ENCODE measurements at places on chromosomes 6 and 20.
A peak's percentile ranks its signal among the peaks of the same experiment; 100 is the strongest.

DNA sequence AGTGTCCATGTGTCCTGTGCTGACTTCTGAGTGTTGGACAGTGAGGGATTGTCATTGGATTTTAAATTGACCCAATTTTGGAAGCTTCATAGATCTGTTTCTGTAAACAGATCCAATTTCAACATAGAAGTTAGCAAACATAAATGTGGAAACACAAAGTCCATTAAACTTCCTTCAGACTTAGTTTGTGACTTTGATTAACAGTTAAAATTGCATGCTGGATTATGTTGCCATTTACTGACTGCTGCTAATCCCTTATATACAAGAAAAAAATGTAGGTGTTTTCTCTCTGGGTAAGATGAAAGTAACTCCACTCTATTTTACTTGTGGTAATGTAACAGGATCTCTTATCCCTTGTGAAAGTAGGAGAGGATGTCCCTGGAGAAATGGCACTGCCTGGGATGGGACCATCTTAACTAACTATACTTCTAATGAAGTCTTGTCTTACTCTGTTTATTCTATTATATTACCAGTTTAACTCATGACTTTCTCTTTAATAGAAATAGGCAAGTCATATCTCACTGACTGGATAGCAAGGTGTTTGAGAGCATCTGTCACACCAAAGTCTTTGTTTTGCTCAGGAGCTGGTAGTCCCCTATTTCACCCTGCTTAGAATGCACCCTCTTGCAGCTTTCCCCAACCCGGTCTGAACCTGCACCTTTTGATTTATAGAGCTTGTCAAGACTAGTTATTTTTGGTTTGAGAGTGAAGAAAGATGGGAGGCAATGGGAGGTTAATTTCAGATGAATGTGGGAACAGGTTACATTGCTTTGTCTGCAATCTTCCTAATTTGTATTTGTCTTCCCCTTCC lies 7.2 kb downstream of the TPX2 start:
- no peak for DNase-seq

DNA sequence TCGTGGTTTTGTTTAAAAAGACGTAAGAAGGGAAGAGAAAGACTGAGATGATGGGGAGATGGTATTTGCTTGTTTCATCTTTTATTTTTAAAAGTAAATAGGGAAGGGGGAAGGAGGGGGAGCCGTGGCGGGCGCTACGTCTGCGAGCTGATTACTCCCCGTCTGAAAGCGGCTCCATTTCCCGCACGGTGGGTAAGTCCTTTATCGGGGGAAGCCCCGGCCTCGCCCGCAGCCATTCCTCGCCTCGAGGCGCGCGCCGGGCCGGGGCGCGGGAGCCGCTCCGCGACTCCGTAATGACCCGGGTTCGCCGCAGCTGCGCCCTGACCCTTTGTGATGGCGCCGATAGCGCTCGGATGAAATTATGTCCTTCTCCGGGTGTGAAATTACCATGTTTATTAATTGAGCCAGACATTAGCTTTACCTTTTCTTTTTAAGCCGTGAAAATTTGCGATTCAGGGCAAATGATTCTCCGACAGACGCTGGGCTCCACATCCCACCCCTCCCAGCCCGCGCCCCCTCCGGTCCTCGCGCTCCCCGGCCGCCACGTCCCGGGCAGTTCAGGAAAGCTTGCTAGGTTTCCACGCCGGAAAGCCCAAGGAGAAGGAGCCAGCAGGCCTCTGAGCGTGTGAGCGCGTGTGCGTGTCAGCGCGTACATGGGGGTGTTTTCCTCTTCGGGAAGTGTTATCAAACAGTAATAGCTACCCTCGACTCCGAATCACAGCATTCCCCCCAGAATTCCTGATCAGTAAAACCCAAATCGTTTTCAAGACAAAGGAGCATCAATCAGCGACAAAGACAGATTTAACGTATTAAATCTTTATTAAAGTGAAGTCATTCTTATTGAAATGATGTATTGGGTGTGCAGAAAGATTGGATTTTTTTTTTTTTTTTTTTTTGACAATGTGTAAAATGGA lies 30.0 kb downstream of the TFAP2A start:
- no peak for DNase-seq

- DNase-seq: no peak
These were observed 105.6 kb downstream of the BTBD3 start for GRCh38 chr20:12023194-12023795.

DNA sequence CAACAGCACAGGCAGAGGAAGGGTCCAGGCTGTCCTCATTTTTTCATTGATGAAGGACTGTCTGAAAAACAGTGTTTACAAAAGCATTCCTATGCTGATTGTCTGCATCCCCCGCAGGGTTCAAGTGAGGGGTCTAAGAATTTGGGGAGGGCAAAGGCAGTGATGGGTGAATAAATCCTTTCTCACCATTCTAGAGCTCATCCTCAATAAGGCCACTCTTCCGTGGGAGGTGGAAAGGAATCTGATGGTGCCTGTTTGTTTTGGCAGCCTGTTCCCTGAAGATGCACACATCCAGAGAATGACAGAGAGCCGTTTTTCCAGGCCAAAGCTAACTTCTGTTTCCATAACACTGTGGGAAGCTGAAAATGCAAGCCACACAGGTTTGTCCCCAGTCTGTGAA lies 164.5 kb downstream of the MOXD1 start:
- DNase-seq: no peak

- no peak for DNase-seq
These were observed 29.3 kb downstream of the GMPR start for GRCh38 chr6:16267428-16268263.

DNA sequence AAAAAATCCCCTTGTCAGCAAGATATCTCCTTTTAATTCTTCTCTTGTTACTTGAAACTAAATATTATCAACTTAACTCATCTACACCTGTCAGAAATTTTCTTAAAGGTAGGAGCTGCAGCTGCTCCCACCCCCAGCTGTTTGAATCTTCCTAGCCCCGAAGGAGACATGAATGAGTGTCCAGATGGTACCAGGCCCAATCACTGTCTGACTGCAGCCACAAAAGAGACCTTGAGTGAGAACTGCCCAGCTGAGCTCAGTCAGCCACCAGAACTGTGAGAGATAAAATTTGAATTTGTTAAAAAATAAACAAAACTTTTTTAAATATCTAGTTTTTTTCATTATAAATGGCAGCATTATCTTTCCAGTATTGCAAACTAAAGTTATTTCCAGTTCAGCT lies 84.7 kb downstream of the PRSS35 start:
- no peak for DNase-seq

GRCh38 chr6:139470997-139471396 lies 96.5 kb upstream of the CITED2 start:
- DNase-seq: no peak

- peak; percentile 96 for DNase-seq
These were observed 3.5 kb upstream of the PRIM2 start for GRCh38 chr6:57313711-57314471.

DNA sequence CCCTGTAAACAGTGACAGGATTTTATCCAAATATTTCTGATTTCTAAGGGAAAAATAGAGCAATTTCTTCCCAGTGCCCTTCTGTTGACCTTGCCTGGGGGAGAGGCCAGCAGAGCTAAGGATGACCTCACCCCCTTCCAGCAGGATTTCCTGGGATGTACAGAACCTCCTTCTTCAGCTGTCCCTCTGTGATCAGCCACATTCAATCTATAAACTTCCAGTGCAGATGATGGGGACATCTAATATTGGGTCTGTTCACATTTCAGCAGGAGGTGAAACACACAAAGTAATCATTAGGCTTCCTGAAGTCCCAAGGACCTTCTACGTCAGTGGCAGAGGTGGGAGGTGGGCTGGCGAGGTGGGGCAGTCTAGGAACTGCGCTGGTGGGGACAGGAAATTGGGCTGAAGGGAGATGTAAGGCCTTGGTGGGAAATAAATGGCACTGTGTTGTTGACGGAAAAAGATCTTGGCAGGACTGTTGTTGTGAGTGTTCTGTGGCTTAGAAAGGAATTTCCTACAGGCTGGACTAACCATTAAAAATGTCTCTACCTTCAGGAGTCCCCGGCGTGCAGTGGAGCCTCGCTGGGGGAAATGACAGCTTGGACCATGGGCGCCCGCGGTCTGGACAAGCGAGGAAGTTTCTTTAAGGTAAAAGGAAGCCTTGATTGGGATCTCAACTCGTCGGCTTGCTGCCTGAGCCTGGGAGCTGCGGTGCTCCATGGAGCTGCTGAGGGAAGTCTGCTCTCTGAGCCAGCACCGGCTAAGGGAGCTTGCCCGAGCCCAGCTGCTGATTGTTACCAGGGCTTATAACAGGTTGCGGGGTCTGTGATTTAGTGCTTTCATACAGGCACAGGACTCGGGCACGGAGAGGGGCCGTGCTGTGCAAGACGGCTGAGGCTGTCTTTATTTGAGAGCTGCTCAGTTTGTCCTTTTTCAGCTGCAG lies 127.9 kb upstream of the NAA20 start:
- DNase-seq: peak; percentile 60

GRCh38 chr20:53711333-53712211 lies 117.9 kb upstream of the ZNF217 start:
- DNase-seq: peak; percentile 40

DNA sequence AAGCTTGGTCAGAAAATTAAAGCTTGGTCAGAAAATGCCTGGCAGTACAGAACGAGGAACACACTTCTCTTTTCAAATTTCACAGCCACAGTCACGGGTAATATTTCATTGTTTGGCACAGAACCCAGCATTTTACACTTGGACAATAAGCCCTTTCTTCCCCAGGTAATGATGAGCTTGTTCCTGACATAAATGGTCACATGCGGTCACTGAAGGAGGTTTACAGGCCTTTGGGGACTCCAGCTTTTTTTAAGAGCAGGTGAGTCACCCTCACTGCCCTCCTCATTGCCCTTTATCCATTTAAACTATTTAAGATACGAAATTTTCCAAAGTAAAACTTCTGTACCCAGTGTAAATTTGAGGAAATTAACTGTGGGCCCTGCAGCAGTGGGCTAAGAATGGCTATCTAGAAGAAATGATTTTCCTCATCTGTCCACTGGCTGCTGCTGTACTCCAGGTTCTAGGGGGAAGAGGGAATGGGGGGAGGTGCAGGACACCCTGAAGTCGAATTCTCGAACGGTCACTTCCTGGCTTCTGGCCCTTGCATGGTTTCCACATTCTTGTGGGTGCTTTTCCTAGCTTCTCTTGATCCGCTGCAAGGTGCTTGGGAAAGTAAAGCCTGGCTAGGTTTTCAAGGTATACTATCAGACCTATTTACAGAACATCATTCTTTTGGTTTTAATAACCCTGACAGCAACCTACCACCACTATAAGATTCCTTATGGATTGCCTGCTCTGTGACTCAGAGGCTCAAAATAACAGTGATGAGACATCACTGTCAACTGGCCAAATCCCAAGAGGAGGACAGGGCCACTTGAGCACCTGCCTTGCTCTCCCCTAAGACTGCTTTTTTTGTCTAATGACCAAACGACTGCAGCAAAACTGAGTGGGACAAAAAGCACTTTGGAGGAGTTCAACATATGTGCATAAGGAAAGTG lies 75.8 kb downstream of the PREP start:
- peak; percentile 59 for DNase-seq

GRCh38 chr6:41257369-41258195 lies 28.9 kb downstream of the TREM1 start:
- DNase-seq: no peak

DNA sequence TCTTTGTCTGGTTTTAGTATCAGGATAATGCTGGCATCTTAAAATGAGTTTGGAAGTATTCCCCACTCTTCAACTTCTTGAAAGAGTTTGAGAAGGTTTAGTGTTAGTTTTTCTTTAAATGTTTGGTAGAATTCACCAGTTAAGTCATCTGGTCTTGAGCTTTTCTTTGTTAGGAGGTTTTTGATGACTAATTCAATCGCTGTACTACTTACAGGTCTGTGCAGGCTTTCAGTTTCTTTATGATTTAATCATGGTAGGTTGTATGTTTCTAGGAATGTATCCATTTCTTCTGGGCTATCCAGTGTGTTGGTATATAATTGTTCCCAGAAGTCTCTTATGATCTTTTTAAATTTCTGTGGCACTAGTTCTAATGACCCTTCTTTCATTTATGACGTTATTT lies 215.5 kb downstream of the LRFN2 start:
- no peak for DNase-seq

- no peak for DNase-seq
These were observed 3.3 kb downstream of the BMP2 start for GRCh38 chr20:6770786-6771100.

- DNase-seq: no peak
These were observed 39.2 kb upstream of the CENPW start for GRCh38 chr6:126300735-126301134.

DNA sequence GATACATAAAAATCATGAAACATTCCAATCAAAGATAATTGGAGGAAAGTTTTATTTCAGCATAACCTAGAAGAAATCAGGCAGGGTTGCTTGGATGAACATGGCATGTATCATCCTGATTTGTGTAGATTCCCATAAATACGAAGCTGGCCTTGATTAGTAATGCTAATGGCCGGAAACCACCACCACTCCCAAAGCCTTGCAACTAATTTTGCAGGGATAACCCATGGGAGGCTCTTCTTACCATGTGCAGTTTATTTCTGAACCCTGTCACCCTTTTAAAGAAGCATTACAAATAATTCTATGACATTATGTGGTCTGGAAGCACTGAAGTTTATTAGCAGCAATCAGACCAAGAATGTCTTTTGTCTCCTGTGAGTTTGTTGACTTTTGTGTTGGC lies 80.8 kb downstream of the AIG1 start:
- DNase-seq: no peak

DNA sequence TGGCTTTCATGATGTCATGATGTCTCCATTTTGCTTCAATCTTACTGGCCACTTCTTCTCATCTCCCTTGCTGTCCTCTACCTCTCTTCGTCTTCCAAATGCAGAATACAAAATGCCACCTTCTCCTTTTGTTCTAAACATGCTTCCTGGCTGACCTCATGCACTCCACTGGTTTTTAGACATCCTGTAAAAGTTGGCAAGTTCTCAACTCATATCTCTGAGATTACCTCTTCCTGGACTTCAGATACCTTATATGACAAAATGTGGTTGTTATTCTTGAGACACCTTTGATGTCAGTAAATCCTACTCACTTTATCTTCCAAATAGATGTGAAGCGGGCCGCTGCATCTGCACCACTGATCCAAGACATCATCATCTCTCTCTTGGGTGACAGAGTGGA lies 212.7 kb upstream of the FOXA2 start:
- peak; percentile 93 for DNase-seq

- DNase-seq: no peak
These were observed 366 bp downstream of the SLC22A1 start for GRCh38 chr6:160121981-160122380.

- DNase-seq: no peak
These were observed 14.7 kb downstream of the MUCL3 start for GRCh38 chr6:30955367-30956042.

- no peak for DNase-seq
These were observed 207.1 kb upstream of the PRSS16 start for GRCh38 chr6:27040244-27041042.

DNA sequence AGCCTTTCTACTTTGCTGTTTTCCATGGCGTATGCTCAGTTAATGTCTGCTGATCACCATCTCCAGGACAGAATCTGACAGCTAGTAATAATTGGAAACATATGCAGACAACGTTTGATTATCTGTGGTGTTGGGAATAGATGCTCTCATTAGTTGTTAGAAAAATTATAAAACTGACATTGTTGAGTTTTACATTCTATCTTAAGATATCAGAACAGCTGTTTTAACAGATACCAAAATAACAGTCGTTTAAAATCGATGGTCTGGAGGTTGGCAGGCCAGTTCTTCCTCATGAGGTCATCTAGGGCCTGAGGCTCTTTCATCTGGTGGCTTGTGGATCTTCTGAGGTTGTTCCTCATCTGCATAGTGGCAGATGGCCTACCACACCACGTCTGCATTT lies 137.6 kb downstream of the AIG1 start:
- DNase-seq: no peak

GRCh38 chr6:109867009-109867969 lies 110.8 kb upstream of the GPR6 start:
- no peak for DNase-seq

Measured in RCC 7860 (cell line).